ENCODE measurements at places on chromosomes 13 and 19. TPM values are rescaled to one million over a fixed set of nuclear protein-coding genes. Genes with fewer than 3 reads are reported as not detected.

The CCDC169 gene
- 3.7 TPM for total RNA-seq

The C5AR1 gene
- total RNA-seq: 0.17 TPM

The NCAN gene
- not detected for total RNA-seq

The IGLON5 gene
- total RNA-seq: not detected

The TDRD12 gene
- 0.17 TPM for total RNA-seq

The IZUMO4 gene
- 1.0 TPM for total RNA-seq

The FGF22 gene
- 0.30 TPM for total RNA-seq

The IGFL2 gene
- not detected for total RNA-seq

The CYSLTR2 gene
- total RNA-seq: not detected

The TEX101 gene
- total RNA-seq: not detected

The LRCH1 gene
- 6.2 TPM for total RNA-seq

The LYPD3 gene
- 0.59 TPM for total RNA-seq

The ZNF563 gene
- total RNA-seq: 2.4 TPM

The HIF3A gene
- 9.1 TPM for total RNA-seq

The PRODH2 gene
- total RNA-seq: not detected

The ZNF415 gene
- 1.8 TPM for total RNA-seq

The NLRP7 gene
- not detected for total RNA-seq

The CBLC gene
- total RNA-seq: 1.9 TPM

The ZNF221 gene
- 1.9 TPM for total RNA-seq

The ZNF677 gene
- total RNA-seq: 9.1 TPM

The ZNF737 gene
- total RNA-seq: 5.0 TPM

The LIM2 gene
- not detected for total RNA-seq

The ZNF784 gene
- total RNA-seq: 1.9 TPM

The LYPD5 gene
- 0.89 TPM for total RNA-seq

The ZNF814 gene
- 4.5 TPM for total RNA-seq

The CYP2F1 gene
- not detected for total RNA-seq

The N4BP2L1 gene
- total RNA-seq: 0.30 TPM

The ZGLP1 gene
- 0.67 TPM for total RNA-seq

The C5AR2 gene
- not detected for total RNA-seq

The DENND1C gene
- total RNA-seq: not detected

The DCLK1 gene
- 1.3 TPM for total RNA-seq

The PSG7 gene
- total RNA-seq: not detected

The CEACAM3 gene
- total RNA-seq: not detected

The MAU2 gene
- 15.5 TPM for total RNA-seq

The KL gene
- not detected for total RNA-seq

The C19orf67 gene
- not detected for total RNA-seq

The ZNF471 gene
- total RNA-seq: 0.89 TPM

The ANO8 gene
- 5.5 TPM for total RNA-seq

The ZNF433 gene
- 2.7 TPM for total RNA-seq

The PRR12 gene
- 4.9 TPM for total RNA-seq

The CPAMD8 gene
- total RNA-seq: 0.45 TPM

The CLEC17A gene
- not detected for total RNA-seq

The NEK5 gene
- total RNA-seq: 0.34 TPM

The KCTD4 gene
- total RNA-seq: not detected

The IL12RB1 gene
- not detected for total RNA-seq

The HCN2 gene
- 0.30 TPM for total RNA-seq

The MATK gene
- not detected for total RNA-seq

The TMEM86B gene
- 0.84 TPM for total RNA-seq

The ZNF714 gene
- 7.4 TPM for total RNA-seq

The KCTD15 gene
- 40.9 TPM for total RNA-seq

The ZNF865 gene
- 3.2 TPM for total RNA-seq

The GPC5 gene
- total RNA-seq: 0.50 TPM

The ZIM2 gene
- total RNA-seq: not detected
